ENCODE measurements at places on chromosomes 3 and 15. TPM values are rescaled to one million over a fixed set of nuclear protein-coding genes. Genes with fewer than 3 reads are reported as not detected.

DNA sequence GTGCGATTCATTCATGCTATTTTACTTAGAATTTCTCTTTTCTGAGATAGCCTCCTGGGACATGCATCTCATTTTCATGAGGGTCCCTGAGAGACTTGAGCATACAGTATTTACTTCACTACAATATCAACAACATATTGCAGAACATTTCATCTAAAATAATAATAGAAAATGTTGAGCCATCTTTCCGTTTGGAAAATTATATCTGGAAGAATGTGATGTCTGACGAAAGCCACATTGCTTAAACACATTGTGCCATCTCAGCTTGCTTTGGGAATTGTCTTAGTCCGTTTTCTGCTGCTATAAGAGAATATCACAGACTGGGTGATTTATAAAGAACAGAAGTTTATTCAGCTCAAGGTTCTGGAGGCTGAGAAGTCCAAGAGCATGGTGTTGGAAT lies 55.5 kb downstream of the DPH6 start:
- no peak for DNase-seq

DNA sequence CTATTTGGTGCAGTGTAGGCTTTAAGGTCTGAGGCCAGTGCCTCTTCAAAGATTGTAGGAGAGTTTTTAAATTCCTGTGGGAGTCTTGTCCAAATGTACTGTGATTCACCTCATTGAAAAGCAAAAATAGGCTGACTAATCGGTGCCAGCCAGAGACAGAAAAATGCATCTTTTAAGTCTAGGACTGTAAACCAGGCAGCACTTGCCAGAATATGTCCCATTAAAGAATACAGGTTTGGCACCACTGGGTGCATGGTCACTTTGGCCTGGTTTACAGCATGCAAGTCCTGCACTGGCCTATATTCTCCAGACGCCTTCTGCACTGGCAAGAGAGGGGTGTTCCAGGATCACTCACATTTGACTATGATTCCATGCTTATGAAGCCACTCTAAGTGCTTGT lies 20.3 kb upstream of the NOX5 start:
- DNase-seq = no peak

DNA sequence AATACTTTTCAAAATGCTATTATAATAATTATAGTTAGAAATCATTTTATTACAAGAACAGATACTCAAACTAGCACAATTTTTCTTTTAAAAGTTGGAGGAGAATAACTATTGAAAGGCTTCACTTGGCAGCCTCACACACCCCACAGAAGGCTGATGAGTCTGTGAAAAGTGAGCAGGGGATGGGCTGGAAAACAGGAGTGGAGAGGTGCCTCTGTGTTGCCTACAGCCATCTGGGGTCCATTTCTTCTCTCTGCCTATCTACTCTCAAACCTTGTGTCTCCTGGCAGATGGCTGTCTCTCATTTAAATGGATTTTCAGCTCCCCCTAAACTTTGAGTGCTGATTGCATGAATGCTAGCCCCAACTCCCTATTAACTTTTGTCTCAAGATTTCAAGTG lies 230.8 kb downstream of the CLSTN2 start:
- DNase-seq = no peak

GRCh38 chr3:50161320-50161719 lies 6.2 kb downstream of the SEMA3F start:
- no peak for DNase-seq

DNA sequence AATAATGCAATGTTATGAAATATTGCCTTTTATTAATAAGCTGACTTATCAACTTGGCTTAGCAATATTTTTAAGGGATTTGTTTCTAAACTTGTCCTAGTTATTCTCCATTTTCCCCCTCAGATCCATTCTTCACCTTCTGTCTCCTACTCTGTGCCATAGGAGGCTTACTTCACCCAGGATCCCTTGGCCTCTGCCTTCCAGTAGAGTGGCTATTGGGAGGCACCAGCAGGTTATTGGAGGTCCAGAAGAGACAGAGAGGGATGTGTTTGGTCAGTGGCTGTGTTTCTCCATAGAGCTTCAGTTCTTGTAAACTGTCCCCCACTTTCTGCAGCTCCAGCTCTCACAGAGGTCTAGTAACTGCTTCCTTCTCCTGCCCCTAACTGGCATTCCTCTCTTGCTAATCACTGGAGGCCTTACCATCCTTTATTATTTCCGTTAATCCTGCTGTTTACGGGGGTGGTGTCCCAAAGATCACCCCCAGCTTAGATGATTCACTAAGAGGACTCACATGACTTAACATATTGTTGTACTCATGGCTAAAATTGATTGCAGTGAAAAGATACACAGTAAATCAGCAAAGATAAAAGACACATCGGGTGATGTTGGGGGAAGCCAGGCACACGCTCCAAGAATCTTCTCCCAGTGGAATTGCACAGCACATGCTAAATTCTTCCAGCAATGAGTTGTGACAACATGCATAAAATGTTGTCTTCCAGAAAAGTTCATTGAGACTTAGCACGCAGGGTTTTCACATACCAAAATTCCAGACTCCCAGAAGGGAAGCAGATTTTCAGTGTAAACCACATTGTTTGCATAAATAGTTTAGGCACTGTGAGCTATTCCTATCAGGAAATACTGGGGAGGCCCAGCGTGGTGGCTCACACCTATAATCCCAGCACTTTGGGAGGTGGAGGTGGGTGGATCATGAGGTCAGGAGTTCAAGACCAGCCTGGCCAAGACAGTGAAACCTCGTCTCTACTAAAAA lies 67.5 kb downstream of the RPL22L1 start:
- peak; percentile 92 for DNase-seq

Gene KLHL6
- total RNA-seq = 2.1 TPM

- no peak for DNase-seq
Observed at GRCh38 chr3:30113906-30114305, 492.5 kb upstream of the TGFBR2 start.

GRCh38 chr3:64827431-64827830 lies 139.6 kb upstream of the ADAMTS9 start:
- DNase-seq = no peak

- no peak for DNase-seq
Observed at GRCh38 chr15:48647962-48648361, 2.5 kb upstream of the FBN1 start.

Data from dermis microvascular lymphatic vessel endothelial cell (primary cell).